ENCODE measurements at places on chromosomes 16 and 17.

- no peak for DNase-seq
Observed at GRCh38 chr17:59829217-59830006, 63.3 kb downstream of the TUBD1 start.

DNA sequence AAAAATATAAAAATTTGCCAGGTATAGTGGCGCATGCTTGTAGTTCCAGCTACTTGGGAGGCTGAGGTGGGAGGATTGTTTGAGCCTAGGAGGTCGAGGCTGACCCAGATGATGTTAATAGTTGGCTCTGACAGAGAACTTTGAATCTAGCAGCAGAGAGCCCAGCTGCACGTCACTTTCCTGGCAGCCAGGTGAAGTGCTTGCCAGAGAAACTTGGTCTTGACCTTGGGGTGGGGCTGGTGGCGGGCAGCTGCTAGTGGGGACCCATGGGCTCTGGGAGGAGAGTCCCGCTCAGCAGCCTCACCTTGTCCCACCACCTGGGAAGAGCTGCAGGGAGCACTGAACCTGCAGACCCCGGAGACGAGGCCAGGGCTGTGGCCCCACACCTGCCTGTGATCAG, 3.1 kb upstream of the C16orf74 start:
- DNase-seq, result no peak

GRCh38 chr17:75109407-75110233, at the start of gene ARMC7:
Gene ARMC7 (plus strand): TSS chr17:75109969. CDS start chr17:75110289, 320 bp downstream.
- DNase-seq, result no peak

DNA sequence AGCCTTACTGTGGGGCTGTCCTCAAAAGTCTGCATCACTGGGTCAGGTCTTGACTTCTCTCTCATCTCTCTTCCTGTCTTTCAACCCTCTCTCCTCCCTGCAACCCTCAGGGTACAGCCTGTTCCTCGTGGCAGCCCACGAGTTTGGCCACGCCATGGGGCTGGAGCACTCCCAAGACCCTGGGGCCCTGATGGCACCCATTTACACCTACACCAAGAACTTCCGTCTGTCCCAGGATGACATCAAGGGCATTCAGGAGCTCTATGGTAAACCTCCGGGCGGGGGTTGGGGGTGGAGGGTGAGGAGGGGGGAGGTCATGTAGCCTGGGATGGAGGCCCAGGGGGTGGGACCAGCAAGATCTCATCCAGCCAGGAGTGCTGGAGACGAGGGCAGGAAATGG, 12.7 kb downstream of the MMP2 start:
- no peak for DNase-seq

- no peak for DNase-seq
Observed at GRCh38 chr16:75062135-75062975, 54.2 kb downstream of the LDHD start.

- no peak for DNase-seq
Observed at GRCh38 chr16:57741660-57742191, 6.2 kb downstream of the KATNB1 start.

DNA sequence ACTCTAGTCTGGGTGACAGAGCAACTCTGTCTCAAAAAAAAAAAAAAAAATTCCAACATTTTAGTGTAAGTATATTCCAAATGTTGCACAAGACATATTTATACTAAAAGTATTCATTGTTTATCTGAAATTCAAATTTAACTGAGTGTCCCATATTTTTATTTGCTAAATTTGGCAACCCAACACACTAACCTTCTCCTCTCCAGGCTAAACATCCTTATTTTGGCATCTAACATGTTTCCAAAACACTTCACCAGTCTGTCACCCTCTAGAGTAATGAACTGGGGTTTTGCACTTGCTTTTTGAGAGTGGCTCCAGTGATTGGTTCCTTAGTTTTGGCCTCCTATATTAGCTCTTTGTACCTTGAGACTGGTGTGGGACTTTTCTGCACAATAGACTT, 243.4 kb upstream of the SALL1 start:
- DNase-seq, result no peak
